ENCODE measurements at places on chromosomes 3 and 15. TPM values are rescaled to one million over a fixed set of nuclear protein-coding genes. Genes with fewer than 3 reads are reported as not detected.

LTK gene
- total RNA-seq, result 0.06 TPM

BCL2A1 gene
- 17.4 TPM for total RNA-seq

MUC4 gene
- total RNA-seq, result not detected

SEMA3B gene
- 7.1 TPM for total RNA-seq

CP gene
- 6.5 TPM for total RNA-seq

NAALADL2 gene
- 0.18 TPM for total RNA-seq

THRB gene
- total RNA-seq, result 1.8 TPM

TFRC gene
- 101 TPM for total RNA-seq

MCCC1 gene
- total RNA-seq, result 8.3 TPM

P3H2 gene
- total RNA-seq, result 42.0 TPM

CFAP92 gene
- total RNA-seq, result 0.05 TPM

MCTP2 gene
- not detected for total RNA-seq

CRYGS gene
- 0.57 TPM for total RNA-seq

PLXNB1 gene
- total RNA-seq, result 13.2 TPM

ANKUB1 gene
- not detected for total RNA-seq

SCAANT1 gene
- total RNA-seq, result not detected

PHC3 gene
- 11.5 TPM for total RNA-seq

MST1R gene
- 8.6 TPM for total RNA-seq

GOLGA6L4 gene
- total RNA-seq, result 0.28 TPM

CAMKV gene
- total RNA-seq, result 0.85 TPM

MAGEL2 gene
- not detected for total RNA-seq

GP5 gene
- total RNA-seq, result not detected

HDC gene
- total RNA-seq, result not detected

LOXL1 gene
- 0.82 TPM for total RNA-seq

GNAT1 gene
- 0.09 TPM for total RNA-seq

SPINK8 gene
- not detected for total RNA-seq

HIGD2B gene
- total RNA-seq, result not detected

SEMA3F gene
- 8.2 TPM for total RNA-seq

MLH1 gene
- 39.8 TPM for total RNA-seq

ARHGEF26 gene
- total RNA-seq, result 7.8 TPM

GABRR3 gene
- not detected for total RNA-seq

THSD4 gene
- total RNA-seq, result 23.4 TPM

COL6A5 gene
- not detected for total RNA-seq

FAM81A gene
- 17.3 TPM for total RNA-seq

All from A549 treated with DMSO at 1 μM for 4 hours (cell line).